HS-5 (cell line): ENCODE measurements at places on chromosomes 13 and 19.
A peak's percentile ranks its signal among the peaks of the same experiment; 100 is the strongest.

GRCh38 chr13:31986676-31987470 lies 44.7 kb upstream of the FRY start:
- DNase-seq, result no peak

GRCh38 chr13:50384724-50385123 lies 369.5 kb downstream of the KCNRG start:
- no peak for DNase-seq

DNA sequence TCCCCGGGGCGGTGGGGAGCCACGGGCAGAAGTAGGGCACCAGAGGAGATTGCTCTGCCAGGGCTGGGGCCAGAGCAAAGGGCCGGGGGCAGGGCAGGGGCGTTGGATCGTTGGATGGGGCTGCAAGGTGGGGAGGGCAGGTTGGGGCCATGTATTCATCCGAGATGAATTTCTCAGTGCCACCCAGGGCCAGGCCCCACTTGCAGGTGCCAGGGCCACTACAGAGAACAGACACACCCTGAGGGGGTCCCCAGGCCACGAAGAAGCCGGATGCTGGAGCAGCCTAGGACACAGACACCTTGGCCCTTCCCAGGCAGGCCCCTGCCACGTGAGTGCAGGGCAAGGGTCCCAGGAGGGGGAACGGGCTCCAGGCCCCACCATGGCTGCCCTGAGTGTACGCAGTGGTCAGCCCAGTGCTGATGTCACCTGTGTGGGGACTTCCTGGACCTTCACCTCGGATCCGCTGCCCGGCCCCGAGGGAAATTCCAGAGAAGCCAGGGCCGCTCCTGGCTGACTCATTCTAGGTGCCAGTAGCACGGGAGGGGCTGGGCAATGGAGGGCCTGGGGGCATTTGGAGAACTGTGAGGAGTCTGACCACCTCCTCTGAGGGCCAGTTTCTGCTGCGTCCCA lies 9.6 kb upstream of the SBNO2 start:
- no peak for DNase-seq

GRCh38 chr13:27915301-27916207 lies 4.2 kb upstream of the PDX1 start:
- DNase-seq, result no peak

GRCh38 chr13:44013758-44014291 lies 134.1 kb downstream of the LACC1 start:
- DNase-seq, result no peak

- DNase-seq, result no peak
Measured at GRCh38 chr13:110113284-110113764, 193.6 kb downstream of the COL4A1 start.

DNA sequence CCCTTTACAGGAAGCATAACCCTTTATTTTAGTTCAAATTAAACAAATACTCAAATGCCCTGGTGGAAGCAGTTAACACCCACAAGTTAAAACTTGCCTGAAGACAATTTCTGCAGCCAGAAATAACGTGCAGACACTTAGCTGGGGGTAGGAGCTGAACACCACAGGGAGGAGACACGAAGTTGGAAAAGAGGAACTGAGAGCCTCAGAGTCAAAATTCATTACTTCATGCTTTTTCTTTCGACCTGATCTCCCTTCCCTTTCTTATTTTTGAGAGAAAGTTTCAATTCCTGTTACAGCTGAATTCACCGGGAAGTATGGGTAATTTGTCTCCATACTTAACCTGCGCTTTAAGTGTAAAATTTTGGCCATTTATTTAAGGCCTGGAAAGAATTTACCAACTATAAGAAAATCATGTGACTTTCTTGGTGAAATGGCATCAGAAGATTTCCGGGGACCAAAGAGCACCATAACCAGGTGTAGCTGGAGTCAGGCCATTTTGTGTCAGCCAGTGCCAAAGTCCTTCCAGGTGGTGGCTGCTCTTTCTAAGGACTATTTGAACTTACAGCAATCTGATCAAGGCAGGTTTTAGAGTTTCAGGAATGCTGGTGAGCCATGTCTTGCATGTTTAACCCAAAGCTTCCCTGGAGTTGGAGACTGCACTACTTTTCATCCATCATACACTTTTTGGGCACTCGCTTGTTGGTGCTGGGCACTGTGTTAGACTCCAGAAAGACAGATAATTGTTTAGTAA lies 46.5 kb upstream of the RCBTB2 start:
- DNase-seq, result no peak

GRCh38 chr13:39095500-39095899 lies 57.2 kb downstream of the NHLRC3 start:
- no peak for DNase-seq

DNA sequence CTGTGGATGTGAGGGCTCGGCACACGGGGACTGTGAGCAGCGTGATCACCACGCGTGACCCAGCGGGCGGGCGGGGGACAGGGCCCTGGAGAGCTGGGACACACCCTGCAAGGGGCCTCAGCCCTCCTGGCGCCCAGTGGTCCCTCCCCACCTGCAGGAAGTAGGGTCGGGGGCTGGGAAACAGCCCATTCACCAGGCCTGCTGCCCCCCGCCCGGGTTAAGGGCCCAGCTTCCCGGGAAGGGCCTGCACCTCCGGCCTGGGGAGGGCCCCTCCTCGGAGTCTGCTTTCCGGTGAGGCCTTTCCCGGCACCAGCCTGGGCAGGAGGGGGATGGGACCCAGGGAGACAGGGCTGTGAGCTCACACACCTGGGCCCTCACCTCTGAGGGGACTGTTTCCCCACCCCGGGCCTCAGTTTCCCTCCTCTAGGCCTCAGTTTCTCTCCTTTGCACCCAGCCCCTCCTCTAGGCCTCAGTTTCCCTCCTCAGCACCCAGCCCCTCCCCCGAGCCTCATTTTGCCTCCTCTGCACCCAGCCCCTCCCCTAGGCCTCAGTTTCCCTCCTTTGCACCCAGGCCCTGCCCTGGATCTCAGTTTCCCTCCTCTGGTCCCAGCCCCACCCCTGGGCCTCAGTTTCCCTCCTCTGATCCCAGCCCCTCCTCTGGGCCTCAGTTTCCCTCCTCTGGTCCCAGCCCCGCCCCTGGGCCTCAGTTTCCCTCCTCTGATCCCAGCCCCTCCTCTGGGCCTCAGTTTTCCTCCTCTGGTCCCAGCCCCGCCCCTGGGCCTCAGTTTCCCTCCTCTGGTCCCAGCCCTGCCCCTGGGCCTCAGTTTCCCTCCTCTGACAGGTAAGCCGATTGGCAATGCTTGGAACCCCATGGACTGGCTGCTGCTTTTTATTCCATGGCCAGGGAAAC lies 1.9 kb upstream of the MADCAM1 start:
- no peak for DNase-seq

DNA sequence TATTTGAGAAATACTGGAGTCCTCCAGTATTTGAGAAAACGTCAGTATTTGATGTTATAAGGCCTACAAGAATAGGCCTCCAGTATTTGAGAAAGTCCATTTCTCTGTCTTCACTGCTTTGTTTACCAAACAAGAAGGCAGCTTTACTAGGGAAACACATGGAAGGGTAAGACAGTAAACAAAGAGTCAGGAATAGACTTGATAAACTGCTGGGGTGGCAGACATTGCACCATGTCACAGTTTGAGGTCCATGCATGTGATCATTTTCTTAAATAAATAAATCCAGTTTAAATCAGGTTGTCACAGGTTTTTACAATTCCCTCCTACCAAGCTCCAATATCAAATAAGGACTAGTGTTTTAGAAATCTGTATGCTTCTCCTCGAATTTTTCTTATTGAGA lies 1431.0 kb upstream of the SPRY2 start:
- DNase-seq, result no peak

DNA sequence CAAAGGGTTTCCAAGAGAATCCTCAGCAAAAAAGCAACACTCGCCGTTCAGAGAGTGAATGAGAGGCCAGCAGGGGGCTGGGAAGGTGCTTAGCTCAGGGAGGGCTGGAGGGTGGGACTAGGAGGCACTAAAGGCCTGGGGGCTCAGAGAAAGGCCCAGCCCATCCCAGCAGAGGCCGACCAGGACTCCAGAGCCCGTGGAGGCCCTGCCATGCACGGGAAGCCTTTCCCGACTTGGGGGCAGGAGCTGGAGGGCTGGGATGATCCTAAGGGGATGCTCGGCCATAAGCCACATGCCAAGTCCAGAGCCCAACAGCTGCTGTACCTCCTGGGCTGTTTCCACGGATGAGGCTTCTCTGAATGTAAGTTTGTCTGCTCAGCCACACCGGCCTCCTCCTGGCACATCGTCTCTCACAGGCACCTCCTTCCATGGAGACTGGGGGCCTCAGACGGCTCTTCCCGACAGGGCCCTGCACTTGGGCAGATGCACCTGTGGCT lies 19.5 kb downstream of the RASA3 start:
- DNase-seq, result no peak

DNA sequence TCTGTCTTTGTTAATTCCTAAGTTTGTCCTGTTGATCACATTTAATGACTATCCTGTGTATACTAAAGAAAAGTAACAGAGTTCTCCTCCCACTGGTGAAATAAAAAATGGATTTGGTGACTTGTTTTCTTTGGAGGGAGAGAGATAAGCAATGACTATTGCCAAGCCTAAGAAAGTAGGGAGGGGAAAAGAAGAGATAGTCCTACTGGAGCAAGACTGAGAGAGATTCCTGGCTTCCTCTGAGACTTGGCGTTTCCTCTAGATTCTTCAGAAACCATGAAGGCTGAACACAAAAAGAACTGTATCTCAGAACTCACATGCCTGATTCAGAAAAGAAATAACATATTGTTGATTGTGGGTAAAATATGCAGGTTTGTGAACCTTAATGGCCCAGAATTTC lies 406.5 kb downstream of the FOXO1 start:
- no peak for DNase-seq

GRCh38 chr13:113509989-113510388 lies 19.5 kb upstream of the DCUN1D2 start:
- DNase-seq, result no peak

DNA sequence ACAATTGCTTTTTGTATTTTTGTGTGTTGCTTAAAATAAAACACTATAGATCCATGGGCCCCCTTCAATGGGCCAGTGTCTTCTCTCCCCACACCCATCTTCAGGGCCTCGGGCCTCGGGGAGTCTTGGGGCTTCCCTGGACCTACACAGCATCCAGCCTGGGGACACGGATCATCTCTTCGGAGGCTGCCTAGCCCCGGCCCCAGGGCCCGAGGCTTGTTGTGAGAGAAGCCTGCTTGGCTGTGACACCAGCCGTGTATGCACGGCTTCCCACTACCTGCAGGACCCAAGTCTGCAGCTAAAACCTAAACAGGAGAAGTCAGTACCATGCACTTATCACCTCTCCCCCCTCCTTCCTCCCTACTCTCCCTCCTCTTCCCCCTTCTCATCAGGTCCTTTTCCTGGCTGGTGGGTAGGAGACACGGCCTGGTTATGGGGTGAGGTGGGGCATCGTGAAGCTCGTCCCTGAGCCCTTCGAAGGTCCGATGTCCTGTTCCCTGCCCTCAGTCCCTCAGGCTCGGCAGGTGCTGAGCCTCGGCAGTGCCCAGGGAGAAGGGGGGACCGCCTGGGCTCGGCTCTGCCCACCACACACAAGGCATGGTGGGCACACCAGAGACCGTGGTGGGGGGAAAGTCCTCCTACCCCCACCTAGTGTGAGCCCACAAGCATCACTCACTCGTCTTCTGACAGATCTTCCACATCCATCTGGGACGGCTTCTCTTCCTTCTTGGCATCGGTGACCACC lies 9.5 kb downstream of the C13orf46 start:
- DNase-seq, result no peak

DNA sequence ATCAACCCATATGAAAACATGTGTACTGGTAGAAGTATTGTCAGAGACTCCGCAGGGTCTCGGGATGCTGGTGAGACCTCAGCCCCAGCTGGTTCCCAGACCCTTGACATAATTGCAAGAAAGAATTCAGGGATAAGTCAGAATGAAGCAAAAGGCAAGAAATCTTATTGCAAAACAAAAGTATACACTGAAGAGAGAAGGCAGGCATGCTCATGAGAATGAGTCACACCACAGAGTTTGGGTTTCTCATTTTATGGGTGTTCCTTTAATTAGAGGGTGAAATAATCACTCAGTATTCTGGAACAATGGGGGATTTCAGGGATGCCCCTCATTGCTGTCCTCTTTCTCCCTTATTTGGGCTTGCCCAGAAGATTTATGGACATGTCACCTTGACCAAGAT lies 1423.8 kb upstream of the MIR17HG start:
- peak; percentile 6 for DNase-seq
